Activated naive CD8-positive, alpha-beta T cell treated with anti-CD3 and anti-CD28 coated beads, Interleukin-2, amount 10 ng/mL, durations not matched to agents 7 days and 5 days (primary cell): ENCODE measurements at places on chromosomes 6 and 20.
A peak's percentile ranks its signal among the peaks of the same experiment; 100 is the strongest.

DNA sequence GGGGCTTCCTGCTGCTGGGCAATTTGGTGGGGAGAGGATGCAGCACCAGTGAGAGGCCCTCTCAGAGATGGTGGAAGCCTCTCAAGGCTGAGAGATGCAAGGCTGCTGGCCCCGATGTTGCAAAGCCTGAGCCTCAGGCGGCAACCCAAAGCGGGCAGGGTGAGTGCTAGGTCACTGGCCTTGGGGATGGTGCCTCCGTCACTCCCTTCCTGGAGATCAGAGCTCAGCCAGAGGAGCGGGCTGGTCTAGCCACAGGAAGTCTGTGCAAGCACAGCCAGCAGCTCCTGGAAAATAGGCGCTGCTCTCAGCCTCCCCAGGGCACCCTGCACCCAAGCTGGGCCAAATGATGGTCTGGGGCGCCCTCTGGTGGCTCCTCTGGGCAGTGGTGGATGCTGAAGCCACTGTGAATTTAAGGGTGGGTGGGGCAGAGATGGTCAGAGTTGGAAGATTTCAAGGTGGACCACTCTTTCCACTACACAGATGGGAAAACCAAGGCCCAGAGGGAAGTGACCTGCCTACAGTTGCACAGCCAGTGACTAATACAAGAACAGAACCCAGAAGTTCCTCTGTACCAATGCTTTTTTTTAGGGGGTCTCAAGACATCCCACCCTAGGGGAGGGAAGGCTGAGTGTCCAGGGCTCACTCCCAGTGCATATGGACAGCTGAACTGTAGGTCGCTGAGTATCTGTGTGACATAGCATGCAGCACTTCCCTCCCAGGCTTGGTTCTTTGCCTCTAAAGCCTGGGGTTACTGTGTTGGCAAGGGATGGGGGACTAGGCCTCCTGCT lies 20.8 kb downstream of the C20orf203 start:
- peak; percentile 91 for DNase-seq
- H3K36me3 ChIP-seq = no peaks in the 10 kb centered on the region
- H3K4me3 ChIP-seq = peak overlapping the region; percentile 26
- peak overlapping the region; percentile 40 for H3K27ac ChIP-seq

GRCh38 chr6:160174681-160175080 lies 53.1 kb downstream of the SLC22A1 start:
- peaks cover 11% of the 10 kb centered on the region for H3K27me3 ChIP-seq
- H3K27ac ChIP-seq = no peak overlapping the region
- H3K4me3 ChIP-seq = no peak overlapping the region
- no peaks in the 10 kb centered on the region for H3K36me3 ChIP-seq
- DNase-seq = no peak

GRCh38 chr6:90536520-90536919 lies 50.4 kb downstream of the MAP3K7 start:
- no peak overlapping the region for H3K27ac ChIP-seq
- peaks cover 21% of the 10 kb centered on the region for H3K4me1 ChIP-seq
- H3K36me3 ChIP-seq = peaks cover 16% of the 10 kb centered on the region
- no peak for DNase-seq

- H3K27ac ChIP-seq = peak overlapping the region; percentile 96
- no peaks in the 10 kb centered on the region for H3K27me3 ChIP-seq
- peak; percentile 66 for DNase-seq
- peaks cover 12% of the 10 kb centered on the region for H3K36me3 ChIP-seq
- peaks cover 45% of the 10 kb centered on the region for H3K4me1 ChIP-seq
- peak overlapping the region; percentile 87 for H3K4me3 ChIP-seq
Observed at GRCh38 chr6:26195924-26196845, 109.0 kb downstream of the HFE start.

DNA sequence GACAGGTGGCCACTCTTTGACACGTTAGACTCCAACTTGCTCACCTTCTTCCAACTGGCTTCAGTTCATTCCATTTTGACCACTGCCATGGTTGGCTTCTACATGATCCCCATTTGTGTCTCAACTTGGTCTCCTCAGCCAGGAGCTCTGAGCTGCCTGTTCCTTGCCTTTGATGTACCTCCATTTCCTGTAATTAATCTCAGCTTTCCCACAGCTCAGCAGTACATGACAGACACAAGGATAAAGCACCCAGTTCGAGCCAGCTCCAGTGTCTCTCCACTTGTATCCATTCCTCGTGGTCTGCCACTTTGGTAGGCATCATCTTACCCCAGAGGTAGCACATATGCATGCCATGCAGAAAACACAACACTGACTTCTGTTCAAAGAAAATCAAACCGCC lies 161.0 kb downstream of the TSHZ2 start:
- DNase-seq = no peak
- no peak overlapping the region for H3K4me3 ChIP-seq
- H3K27ac ChIP-seq = no peak overlapping the region
- H3K4me1 ChIP-seq = peaks cover 2% of the 10 kb centered on the region
- no peaks in the 10 kb centered on the region for H3K36me3 ChIP-seq

GRCh38 chr6:106666282-106667021 lies 37.1 kb downstream of the QRSL1 start:
- no peaks in the 10 kb centered on the region for H3K27me3 ChIP-seq
- H3K36me3 ChIP-seq = peaks cover 21% of the 10 kb centered on the region
- H3K4me3 ChIP-seq = no peak overlapping the region
- DNase-seq = no peak

DNA sequence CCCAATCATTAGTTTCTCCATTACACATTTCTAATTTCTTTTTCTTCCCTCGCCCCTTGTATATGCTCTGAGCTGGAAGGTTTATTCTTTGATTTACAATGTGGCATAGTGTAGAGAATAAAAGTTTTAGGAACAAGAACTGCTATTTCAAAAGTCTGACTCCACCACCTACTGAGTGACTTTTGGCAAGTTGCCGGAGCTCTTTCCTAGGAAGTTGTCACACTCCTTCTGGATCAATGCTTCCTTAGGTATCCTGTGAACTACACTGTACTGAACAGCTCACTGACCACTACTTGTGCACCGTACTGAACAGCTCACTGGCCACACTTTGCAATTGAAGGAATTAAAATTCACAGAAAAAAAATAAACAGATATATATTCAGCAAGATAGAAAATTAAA lies 458.2 kb downstream of the FRK start:
- H3K36me3 ChIP-seq = no peaks in the 10 kb centered on the region
- H3K4me1 ChIP-seq = no peaks in the 10 kb centered on the region
- H3K27ac ChIP-seq = no peak overlapping the region
- no peak overlapping the region for H3K4me3 ChIP-seq
- no peaks in the 10 kb centered on the region for H3K27me3 ChIP-seq

GRCh38 chr20:34037121-34037520 lies 43.4 kb downstream of the RALY start:
- peaks cover 13% of the 10 kb centered on the region for H3K36me3 ChIP-seq
- H3K27ac ChIP-seq = peak overlapping the region; percentile 68
- peak; percentile 48 for DNase-seq
- no peaks in the 10 kb centered on the region for H3K27me3 ChIP-seq
- peaks cover 37% of the 10 kb centered on the region for H3K4me1 ChIP-seq

- H3K4me1 ChIP-seq = peaks cover 26% of the 10 kb centered on the region
- no peak overlapping the region for H3K4me3 ChIP-seq
- no peak for DNase-seq
- H3K27ac ChIP-seq = no peak overlapping the region
Observed at GRCh38 chr6:89974834-89975233, 80.6 kb downstream of the GJA10 start.

DNA sequence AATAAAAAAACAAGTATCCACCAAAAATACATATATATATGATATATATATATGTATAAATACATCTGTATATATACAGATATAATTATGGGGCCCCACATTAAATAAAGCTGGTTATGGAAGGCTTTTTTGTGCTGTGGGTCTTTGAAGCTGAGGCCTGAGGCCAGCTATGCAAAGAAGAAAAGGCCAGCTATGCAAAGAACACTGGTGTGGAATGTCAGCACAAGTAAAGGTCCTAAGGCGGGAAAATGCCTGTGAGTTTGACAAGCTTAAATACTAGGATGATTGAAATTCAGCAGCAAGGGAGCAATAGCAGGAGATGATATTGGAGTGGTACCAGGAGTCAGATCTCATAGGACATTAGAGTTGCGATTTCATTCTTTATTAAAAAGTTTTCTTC lies 25.2 kb downstream of the ADGRF1 start:
- no peaks in the 10 kb centered on the region for H3K36me3 ChIP-seq
- no peaks in the 10 kb centered on the region for H3K4me1 ChIP-seq
- no peak overlapping the region for H3K4me3 ChIP-seq
- H3K27me3 ChIP-seq = peaks cover 1% of the 10 kb centered on the region
- H3K27ac ChIP-seq = no peak overlapping the region

DNA sequence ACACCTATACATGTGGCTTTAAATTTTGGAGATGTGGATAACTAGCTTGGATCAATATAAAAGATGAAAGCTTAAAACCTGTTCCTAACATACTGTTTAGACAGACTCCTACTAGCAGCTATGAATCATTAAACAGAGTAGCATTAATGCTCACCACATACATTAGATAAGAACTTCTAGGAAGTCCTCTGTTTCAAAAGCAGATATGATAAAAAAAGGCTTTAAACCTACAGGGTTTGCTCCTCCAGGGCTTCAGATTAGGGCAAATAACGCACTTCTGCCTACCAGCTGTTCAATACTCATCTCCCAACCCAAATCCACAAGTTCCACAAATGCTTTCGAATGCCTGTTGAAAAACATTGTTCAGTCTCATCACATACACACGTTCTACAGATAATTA lies 1.5 kb downstream of the REPS1 start:
- peaks cover 22% of the 10 kb centered on the region for H3K4me1 ChIP-seq
- no peaks in the 10 kb centered on the region for H3K27me3 ChIP-seq
- peak overlapping the region; percentile 82 for H3K4me3 ChIP-seq
- no peaks in the 10 kb centered on the region for H3K36me3 ChIP-seq

- H3K36me3 ChIP-seq = peaks cover 3% of the 10 kb centered on the region
- no peak overlapping the region for H3K27ac ChIP-seq
- H3K4me3 ChIP-seq = no peak overlapping the region
- H3K27me3 ChIP-seq = no peaks in the 10 kb centered on the region
- DNase-seq = no peak
Observed at GRCh38 chr20:41249411-41250281, 67.9 kb downstream of the ZHX3 start.

DNA sequence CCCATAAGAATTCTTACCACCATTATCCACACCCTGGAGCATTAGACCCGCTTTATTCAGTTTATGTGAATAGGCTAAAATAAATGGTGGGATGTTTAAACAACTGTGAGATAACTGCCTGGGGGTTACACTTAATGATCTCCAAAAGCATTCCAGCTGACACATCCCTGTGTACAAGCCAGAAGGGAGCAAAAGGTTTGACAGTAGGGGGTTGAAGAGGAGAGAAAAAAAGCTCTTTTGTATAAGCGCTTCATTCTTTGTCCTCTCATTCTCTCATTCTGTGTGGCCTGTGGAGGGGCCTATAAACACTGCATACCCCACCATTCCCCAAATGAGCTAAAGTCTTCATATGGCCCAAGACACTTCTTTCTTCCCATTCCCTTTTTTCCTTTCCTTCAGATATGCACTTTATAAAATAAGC lies 30.8 kb upstream of the COL21A1 start:
- no peaks in the 10 kb centered on the region for H3K27me3 ChIP-seq
- no peaks in the 10 kb centered on the region for H3K36me3 ChIP-seq
- no peak overlapping the region for H3K4me3 ChIP-seq
- H3K4me1 ChIP-seq = no peaks in the 10 kb centered on the region
- H3K27ac ChIP-seq = no peak overlapping the region
